Kasumi-1 (cell line): ENCODE measurements at places on chromosomes 16 and 17.

DNA sequence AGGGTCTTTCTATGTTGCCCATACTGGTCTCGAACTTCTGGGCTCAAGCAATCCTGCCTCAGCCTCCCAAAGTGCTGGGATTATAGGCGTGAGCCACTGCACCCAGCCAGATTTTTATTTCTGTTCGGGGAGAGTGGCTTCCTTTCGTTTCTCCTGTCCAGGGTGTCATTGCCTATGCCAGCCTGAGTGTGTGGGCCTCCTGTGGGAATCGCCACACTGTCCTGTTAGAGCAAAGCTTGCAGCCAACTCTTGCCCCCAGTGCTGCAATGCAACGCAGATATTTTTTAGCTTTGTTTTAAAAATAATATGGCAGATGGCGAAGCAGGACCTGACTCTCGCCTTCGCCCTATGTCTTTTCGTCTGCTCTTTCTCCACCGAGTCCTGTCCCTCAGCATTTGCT, 395.0 kb downstream of the SNX29 start:
- no peak for DNase-seq

- no peak for DNase-seq
Measured at GRCh38 chr17:31554930-31555329, 163.5 kb downstream of the RAB11FIP4 start.

- DNase-seq = no peak
Measured at GRCh38 chr17:77535435-77535834, 394.7 kb downstream of the SEC14L1 start.

DNA sequence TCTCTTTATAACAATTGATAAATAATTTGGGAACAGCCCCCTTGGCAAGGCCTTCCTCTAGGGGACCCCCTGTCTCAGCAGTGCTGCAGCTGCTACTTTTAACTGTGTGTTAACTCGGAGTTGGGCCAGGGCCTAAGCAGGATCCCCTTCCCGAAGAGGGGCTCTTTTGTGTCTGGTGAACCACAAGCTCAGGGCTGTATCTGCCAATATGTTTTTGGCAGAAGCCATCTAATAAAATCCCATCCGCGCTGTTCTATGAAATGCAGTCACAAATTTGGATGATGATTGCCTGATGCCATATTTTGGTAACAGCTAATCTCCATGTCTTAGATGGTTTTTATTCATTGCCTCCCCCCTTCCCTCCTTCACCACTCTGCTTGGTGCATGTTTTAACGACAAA, 267.7 kb downstream of the FTO start:
- DNase-seq = no peak

DNA sequence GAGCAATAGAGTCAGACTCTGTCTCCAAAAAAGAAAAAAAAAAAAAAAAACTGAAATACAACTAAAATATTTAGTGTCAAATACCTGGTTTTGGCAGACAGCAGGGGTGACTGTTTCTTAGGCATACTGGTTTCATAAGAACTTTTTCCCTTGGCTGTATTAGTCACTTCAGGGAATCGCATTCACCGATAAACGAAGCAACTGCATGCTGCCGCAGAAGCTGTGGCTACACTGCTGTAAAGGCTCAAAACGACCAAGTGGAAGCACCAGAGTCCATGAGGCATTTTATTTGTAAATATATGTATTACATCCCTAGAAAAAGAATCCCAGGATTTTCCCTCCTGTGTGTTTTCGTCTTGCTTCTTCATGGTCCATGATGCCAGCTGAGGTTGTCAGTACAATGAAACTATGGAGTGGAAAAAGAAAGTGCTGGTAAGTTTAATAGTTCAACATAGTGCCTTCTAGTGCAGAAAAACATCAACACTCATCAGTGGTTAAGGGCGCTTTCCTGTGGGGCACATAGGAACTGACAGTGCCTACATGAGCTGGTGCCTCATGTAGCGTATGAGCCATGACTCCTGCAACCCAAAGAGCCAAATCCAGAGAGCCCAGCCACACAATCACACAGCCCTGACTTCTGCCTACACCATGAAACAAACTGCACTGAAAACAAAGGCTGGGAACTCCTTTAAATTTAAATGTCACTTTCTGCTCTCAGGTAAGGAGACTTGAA, 7.3 kb downstream of the RPS15A start:
- no peak for DNase-seq

DNA sequence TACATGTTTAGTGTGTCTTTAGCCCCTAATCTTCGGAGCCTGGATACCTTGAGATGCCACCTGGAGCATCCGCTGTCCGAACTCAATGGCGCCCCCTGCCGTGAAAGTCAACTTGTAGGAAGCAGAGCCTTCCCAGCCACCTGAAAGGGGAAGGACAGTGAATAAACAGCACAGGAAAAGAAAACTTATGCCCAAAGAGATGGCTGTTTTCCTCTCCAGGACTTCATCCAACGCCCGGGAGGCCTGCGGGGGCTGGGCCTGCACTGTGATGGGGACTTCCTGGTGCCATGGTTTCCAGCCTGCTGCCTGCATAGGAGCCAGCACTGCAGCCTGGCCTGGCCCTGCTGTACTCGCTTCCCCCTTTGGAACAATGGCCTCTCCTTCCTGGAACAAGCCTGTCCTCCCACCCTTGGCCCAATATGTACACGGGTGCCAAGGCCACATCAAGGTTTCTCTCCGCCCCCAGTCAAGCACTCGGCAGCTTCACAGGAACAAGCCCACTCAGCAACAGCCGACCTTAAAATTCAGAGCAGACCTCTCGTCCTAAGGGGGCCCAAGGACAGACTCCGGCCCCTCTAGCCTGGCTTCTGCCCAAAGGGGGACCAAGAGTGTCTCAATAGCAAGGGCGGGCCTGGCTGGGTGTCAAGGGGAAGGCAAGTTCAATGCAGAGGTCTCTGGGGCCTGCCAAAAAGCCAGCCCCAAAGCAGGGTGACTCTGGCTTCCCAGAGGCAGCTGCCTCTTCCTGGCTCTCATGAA, 4.5 kb upstream of the UNC13D start:
- peak; percentile 78 for DNase-seq

DNA sequence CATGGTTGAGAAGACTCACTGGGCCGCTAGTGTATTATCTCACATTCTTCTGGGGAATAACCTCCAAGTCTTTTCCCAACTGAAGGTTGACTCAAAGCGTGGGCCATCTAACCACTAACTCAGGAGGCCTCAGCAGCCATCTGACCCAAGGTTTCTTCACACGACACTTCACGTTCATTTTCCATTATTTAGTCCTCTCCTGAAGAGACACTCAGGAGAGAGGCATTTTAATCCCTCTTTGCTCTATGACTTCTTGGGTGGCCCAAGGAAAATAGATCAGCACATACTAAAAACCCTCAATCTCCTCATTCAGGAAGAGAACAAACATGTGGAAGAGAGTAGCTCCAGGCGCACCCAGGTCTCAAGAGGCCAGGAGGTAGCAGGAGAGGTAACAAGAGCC, 252.8 kb upstream of the FOXF1 start:
- no peak for DNase-seq

DNA sequence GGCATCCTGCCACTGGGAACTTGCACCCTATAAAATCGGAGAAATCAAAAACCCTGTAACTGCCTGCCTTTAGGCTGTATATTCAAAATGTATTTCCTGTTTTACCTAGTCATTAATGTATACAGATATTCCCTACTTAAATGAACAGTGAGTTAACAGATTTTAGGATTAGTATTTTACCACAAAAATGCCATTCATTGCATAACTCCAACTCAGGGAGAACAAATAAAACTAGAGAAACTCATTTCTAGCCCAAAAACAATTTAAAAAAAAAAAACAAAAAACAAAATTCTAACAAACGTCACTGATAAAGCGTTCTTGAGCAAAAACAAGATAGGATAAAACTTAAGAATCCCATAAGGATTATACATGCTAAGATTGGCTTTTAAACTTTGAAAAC, 3.7 kb upstream of the DHX33 start:
- DNase-seq = no peak
